T47D (cell line): ENCODE measurements at places on chromosomes 11 and 22.

GRCh38 chr11:5369789-5370188, 13.8 kb upstream of the OR51M1 start:
- no peak for DNase-seq

GRCh38 chr11:22432291-22433093, 94.3 kb downstream of the SLC17A6 start:
- no peak for DNase-seq

GRCh38 chr11:130858215-130858614, 58.1 kb downstream of the SNX19 start:
- DNase-seq: peak; percentile 74

DNA sequence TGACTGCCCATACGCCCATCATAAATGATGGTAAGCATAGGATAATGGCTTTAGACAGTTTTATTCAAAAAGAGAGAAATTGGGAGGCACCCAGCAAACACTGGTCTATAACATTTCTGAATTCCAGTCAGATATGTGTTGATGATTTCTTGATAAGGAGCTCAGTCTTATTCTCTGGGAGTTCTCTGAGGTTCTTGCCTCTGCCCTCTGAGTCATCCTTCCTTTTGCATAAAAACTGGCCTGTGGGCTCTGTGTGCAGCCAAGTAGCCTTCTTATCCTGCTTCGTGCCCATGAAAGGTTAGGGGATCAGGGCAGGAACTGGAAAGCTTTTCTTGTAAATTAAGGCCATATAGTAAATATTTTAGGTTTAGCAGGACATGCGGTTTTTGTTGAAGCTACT, 48.9 kb downstream of the FAR1 start:
- no peak for DNase-seq

DNA sequence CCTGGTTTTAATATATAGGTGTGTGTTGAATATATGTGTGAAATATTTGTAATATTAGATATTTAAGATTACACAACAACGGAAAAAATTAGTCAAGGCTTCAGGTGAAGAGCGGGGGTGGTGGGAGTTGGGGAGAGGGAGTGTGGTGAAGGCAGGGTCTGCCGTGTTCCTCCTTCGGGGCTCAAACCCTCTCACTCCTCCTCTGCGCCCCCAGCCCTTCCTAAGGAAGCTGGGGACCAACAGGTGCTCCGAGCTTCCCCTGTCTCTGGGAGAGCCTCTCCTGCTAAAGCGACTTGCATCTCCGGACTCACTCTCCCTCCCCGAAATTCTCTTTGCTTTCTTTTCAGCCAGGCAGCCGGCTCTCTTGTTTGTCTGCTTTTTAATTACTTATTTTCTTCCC, 960 bp upstream of the CADM1 start:
- peak; percentile 54 for DNase-seq

DNA sequence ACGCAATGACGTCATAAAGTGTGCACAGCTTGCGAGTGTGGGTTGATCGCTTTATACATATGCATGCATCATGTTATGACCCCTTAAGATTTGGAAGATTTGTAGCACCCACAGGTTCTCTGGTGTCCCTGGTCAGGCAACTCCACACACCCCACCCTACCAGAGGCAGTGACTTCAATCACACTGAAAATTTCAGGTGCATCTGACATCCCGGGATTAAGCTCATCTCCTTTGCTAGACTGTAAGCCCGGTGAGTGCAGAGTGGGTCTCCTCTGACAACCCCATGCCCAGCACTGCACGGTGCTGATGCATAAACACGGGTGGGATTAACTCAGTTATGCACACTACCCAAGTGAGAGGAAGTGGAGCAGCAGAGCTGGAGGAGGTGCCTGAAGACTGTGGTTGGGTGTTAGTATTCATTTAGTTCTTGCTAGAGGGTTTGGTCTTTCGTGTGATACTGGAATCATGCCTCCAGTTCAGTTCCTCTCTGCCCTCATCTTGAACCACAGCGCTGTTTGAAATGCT, 6.5 kb downstream of the ARSA start:
- no peak for DNase-seq
